ENCODE measurements at places on chromosomes 5 and 9.

DNA sequence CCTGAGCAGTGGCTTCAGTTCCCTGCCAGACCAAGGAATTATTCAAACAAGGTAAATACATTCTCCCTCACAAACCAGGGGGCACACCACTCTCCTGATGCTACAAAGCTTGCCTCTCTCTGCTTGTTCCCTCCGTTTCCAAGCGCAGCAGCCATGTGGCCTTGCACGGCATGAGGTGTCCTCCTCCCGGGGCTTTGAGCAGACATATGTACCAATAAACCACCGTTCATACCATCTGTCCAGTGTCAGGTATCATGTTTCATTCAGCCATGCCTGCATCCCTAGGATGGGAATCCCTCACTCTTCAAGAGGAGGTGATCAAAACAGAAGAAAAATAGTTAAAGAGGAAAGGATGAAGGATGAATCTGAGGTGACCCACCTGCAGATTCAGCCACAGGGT lies 282.7 kb downstream of the ENC1 start:
- no peak for DNase-seq

- DNase-seq, result no peak
Observed at GRCh38 chr9:23493219-23493618, 332.8 kb downstream of the ELAVL2 start.

DNA sequence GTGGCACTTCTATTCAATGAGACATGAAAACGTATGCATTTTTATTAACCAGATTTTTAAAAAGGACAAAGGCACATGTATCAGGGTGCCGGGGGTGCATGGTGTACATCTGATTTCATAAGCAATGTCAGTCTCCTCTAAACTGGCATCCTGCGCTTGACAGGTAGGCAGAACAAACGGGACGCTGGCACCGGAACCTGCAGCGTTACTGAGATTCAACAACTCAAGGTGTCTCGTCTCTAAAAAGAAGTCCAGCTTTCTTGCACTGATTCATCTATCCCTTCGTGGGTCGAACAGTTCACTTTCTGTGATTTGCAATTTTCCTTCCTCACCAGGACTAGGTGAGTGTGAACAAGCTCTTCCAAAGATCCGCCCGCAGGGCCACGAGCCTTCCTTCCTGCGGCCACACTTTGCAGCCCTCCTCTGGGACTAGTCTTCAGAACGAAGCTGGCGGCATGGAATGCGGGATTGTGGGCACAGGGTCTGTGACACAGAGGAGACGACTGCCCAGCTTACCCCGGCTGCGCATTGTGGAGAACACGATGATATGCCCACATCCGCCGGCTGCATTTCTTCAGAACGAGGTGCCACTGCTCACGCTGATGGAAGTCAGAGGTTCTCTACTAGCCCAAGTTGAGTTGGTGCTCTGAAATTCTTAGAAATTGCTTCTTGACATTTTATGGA lies 7.2 kb downstream of the SLC6A3 start:
- no peak for DNase-seq

GRCh38 chr5:12003680-12004079 lies 99.4 kb upstream of the CTNND2 start:
- no peak for DNase-seq

GRCh38 chr5:163807781-163808180 lies 302.4 kb downstream of the MAT2B start:
- no peak for DNase-seq

DNA sequence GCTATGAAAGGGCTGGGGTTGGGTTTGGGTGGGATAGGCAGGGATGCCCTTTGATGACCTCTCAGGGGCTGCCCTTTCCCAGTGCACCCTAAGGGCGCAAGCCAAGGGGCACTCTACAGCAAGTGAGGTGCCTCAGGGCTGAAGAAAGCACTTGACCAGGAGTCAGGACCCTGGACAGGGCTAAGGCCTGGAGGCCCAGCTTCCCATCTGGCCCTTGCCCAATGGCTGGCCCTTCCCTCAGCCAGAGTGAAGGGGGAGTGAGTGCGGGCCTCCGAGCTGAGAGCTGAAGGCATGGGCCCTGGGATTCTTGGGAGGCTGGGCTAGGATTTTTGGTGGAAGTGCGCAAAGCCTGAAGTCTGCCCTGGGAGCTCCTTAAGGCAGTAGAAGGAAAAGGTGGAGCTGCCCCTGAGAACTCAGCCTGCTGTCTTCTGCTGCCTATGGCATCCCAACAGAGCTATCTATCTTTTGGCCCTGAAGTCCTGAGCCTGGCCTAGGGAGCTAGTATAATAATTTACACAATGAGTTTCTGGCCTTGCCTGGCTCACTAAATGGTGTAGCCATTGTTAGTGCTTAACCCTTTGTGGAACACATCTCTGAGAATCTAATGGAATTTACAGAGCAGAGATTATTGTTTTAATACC lies 16.4 kb downstream of the JADE2 start:
- no peak for DNase-seq

GRCh38 chr9:105636331-105636730 lies 25.9 kb upstream of the TAL2 start:
- DNase-seq, result no peak

DNA sequence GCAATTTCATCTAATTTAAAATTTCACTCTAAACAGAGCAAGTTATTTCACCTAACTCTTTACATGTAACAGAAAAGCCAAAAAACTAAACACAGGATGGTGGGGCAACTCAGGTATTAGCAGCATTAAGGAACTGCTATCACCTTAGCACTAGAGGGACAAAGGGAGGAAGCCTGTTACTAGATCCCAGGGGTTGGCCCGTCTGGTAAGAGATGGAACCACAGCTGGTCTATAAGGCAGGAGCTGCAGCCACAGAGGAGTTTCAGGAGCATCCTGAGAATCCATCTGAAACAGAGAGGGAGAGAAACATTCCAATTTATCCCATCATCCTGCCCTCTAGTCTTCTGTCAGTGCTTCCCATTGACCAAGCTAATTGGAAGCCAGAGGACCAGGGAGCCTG lies 300.3 kb downstream of the MRPS30 start:
- DNase-seq, result no peak

DNA sequence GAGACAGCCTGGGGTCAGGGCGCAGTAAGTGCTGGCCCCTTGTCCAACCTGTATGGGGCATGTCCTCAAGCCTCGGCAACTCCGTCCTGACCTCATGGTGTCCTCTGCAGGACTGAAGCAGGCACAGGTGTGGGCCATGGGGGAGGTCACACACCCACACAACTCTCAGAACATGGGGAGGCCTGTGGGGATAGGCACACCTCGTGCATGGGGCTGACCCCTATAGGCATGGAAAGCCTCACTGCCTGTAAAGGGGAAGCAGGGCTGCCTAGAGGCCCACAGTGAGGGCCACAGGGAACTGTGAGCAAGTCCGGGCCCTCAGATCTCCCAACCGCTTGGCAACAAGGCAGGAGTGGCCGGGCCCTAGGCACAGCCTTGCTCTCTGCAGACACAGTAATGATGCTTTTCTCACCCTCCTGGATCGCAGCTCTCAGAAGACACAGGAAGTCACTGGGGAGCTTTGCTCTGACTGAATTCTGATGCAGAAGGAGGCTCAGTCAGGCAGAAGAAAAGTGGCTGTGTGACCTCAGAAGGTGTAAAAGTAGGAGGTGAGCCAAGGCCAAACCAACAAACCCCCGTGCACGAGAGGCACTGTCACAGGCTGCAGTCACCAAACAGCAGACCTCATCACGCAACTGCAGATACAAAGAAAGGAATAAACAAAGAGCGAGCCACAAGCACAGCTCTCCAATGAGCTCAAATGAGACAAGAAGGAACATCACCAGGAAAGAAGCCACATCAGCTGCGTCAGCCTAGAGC lies 5.4 kb downstream of the IPPK start:
- no peak for DNase-seq

- no peak for DNase-seq
Observed at GRCh38 chr5:94793113-94793815, 174.8 kb downstream of the SLF1 start.

GRCh38 chr9:88392549-88392948 lies 4.3 kb downstream of the SPIN1 start:
- no peak for DNase-seq

GRCh38 chr9:113153599-113153998 lies 2.8 kb downstream of the SLC31A2 start:
- no peak for DNase-seq

- DNase-seq, result no peak
Observed at GRCh38 chr5:64628901-64629300, 61.4 kb upstream of the SHISAL2B start.

DNA sequence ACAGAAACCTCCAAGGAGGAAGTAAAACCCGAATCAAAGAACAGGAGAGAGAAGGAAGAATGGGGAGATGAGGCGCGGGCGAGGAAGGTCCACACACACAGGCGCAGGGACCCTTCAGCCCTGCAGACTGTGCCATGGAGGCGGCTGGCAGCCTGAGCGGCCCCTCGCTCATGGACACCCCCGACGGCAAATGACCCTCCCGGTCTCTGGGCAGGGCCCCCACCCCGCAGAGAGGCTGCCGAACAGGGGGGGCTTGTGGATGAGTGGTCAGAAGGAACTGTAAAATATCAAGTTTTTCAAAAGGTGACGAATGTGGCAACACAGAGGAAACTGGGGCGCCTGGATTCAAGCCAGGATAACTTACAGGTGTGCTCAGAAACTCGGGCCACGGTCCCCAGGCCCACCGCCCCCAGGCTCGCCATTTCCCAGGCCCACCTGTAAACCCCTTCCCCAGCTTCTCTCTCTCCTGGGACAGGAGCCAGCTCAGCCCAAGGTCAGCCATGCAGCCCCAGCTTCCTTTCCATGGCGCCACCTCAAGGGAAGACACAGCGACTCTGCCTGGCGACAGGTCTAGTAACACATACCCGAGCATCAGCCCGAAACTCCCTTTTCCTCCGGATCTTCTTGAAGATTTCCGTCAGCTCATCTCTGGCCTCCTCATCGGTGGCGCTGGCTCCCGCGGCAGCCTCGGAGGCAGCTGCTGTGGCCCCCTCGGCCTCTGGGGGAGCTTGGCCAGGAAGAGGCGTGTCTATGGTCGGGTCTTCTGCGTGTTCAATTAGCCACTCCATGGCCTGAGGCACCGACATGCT lies 16.5 kb downstream of the UBAC1 start:
- no peak for DNase-seq
